Esophagus squamous epithelium (tissue), 5 donors: ENCODE measurements at places on chromosomes 3 and 15.

DNA sequence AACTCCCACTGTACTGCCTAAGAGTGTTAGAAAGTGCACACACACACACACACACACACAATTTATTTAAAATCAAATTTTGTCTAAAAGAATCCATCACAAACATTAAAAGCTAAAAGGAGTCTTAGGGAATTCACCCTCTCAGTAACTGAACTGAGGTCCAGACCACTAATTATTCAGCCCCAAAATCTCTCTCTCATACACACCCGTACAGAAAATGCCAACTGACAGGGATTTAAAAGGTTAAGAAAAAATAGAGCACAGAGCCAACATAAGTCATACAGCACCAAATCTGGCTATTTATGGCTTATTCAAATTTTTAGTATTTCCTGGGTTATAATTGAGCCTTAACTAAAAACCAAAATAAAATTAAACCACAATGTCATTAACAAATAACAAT is 20.7 kb downstream of the GBE1 start:
- no peak for DNase-seq

- DNase-seq = no peak
These were observed 22.2 kb upstream of the IDH2 start for GRCh38 chr15:90124507-90124906.

DNA sequence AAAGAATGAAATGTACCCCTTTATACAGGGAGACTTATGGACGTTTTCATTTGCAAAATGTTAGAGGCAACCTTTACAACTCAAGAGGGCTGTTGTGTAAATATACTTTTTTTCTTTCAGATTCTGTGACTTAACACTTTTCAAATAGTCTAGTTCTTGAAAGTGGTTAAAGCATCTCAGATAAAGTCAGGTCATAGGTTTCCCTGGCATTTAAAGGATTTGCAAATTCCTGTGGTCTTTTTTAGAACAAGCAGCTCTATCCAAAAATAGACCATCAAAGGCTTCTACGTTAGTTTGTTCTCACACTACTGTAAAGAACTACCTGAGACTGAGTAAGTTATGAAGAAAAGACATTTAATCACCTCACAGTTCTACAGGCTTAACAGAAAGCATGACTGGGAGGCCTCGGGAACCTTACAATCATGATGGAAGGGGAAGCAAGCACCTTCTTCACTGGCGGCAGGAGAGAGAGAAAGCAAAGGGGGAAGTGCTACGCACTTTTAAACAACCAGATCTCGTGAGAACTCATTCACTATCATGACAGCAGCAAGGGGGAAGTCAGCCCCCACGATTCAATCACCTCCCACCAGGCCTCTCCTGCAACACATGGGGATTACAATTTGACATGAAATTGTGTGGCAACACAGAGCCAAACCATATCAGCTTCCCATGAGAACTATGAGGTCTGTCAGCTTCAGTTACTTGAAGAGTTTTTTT is 23.3 kb upstream of the GABRR3 start:
- no peak for DNase-seq

DNA sequence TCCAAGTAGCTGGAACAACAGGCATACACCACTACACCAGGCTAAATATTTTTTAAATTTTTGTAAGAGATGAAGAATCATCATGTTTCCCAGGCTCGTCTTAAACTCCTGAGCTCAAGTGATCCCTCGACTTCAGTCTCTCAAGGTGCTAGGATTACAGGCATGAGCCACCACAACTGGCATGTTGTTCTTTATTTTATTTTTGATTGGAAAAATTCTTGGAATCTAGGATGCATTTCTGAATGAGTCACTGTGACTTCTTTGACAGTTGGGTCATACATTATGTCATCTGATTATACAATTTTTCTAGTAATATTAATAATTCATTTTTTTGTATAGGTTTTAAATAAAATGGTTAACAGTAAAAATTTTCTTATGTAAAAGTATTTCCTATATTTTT is 870.2 kb downstream of the SI start:
- DNase-seq = no peak

- no peak for DNase-seq
These were observed 187.2 kb downstream of the CADPS start for GRCh38 chr3:62688050-62688449.

GRCh38 chr3:190345027-190345821 is 23.0 kb upstream of the CLDN1 start:
- DNase-seq = no peak

DNA sequence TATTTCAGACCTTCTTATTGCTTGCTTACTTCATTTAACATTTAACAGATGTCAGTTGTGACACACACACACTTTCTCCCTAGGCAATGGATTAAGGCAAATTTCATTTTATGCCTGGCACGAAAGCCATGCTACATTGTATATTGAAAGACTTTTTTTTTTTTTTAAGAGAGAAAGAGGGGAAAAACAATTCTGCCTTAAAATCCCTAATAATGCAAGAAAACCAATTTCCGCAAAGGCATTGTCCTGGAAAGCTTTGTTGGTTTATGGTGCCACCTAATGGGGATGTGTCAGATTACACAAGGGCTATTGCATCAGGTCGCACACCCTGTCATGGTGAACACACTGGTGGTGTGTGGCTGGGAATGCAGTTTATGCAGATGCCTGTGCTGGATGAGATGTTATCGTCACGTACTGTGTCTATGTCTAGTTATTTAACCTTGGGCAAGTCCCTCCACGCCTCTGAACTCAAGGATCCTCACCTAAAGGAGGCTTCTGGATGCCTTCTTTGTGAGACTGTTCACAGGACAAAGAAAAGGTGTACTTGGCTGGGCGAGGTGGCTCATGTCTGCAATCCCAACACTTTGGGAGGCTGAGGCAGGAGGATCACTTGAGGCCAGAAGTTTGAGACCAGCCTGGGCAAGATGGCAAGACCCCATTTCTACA is 37.3 kb upstream of the RFTN1 start:
- peak; percentile 1 for DNase-seq

GRCh38 chr15:90119367-90119766 is 17.1 kb upstream of the IDH2 start:
- DNase-seq = no peak

- no peak for DNase-seq
These were observed 184.9 kb downstream of the FAM43A start for GRCh38 chr3:194870394-194871110.

GRCh38 chr15:100021653-100022052 is 288.4 kb upstream of the LYSMD4 start:
- DNase-seq = no peak

DNA sequence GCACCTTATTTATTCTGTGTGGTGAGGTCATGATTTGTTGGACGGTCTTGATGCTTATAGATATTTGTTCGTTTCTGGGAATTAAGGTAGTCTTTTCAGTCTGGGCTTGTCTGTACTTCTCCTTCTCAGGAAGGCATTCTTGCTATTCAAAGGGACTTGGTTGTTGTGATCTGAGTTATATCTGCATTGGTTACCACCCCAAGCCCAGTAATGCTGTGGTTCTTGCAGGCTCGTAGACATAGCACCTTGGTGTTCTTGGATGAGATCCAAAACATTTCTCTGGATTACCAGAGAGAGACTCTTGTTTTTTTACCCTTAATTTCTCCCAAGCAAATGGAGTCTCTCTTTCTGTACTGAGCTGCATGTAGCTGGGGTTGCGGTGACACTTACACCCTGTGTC is 128.0 kb upstream of the CBLB start:
- DNase-seq = no peak

DNA sequence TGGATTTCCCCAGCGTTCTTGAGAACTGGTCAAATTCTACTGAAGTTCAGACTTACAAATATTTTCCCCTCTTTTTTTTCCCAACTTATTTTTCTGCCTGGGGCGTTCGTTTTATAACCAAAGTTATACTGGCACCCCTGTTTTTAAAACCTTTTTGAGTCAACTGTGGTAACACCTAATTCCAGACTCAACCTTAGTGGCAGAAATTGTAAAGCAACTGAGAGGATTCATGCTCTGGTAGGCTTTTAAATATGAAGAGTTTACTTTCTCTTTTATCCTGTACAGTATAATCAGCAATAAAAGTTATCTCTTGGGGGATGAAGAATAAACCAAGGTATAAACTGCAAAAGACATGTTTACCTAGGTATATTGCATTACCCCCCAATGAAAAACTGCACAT is 2.3 kb downstream of the IL5RA start:
- no peak for DNase-seq
